Stimulated activated CD8-positive, alpha-beta memory T cell treated with anti-CD3 and anti-CD28 coated beads, Interleukin-7, amount 100 ng/mL, for 48 hours (primary cell): ENCODE measurements at places on chromosomes 16 and 17.

GRCh38 chr16:81817789-81818567 lies 38.9 kb downstream of the PLCG2 start:
- no peak for DNase-seq

DNA sequence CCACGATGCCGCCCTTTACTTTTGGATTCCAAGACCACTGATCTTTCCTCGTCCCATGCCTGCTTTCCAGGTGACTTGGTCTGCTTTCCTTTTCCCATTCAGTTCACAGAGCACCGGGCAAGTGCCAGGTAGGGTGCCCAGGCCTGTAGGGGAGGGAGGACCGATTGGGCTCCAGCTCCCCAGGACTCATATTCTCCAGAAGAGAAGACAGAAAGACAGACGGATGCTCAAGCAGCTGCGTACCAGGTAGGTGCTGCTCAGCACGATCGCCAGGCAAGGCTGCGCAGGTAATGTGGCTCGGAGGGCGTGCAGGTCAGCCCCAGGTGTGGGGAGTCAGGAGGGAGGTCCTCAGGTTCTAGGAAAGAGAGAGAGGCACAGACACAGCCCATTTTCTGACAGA lies 67.5 kb upstream of the ZNF423 start:
- no peak for DNase-seq

DNA sequence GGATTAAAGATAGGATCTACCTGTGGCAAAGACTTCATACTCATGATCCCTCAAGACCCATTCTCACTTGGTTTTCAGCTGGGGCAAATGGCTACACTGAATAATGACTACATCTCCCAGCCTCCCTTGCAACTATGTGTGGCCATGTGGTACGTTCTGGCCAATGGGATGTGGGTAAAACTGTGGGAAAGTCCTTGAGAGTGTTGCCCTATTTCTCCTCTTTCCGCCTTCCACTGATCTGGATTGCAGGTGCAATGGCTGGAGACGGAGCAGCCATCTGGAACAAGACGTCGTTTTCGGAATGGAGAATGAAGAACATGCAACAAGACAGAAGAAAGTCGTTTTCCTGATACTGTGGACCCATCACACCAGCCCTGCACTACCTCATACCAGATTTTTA lies 48.5 kb downstream of the HAPSTR1 start:
- no peak for DNase-seq

DNA sequence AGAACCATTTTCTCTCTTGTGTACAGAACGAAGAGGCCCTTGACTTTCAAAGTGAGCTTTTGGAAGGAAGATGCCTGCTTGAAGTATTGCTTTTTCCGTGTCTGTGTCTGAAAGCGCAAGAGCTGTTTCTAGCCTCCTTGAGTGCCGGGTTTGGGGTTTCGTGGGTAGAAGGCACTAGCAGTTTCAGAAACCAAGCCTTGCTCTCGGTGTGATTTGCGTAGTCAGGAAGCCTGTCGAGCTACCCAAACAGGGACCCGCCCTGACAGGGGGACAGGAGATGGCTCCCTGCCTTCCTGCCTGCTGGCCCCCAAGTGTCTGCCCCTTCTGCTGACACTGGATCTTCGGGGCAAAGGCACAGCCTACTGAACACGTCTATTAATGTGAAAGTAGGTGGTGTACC lies 322.0 kb downstream of the MAF start:
- DNase-seq, result peak; percentile 39

GRCh38 chr17:6439951-6440350 lies 4.3 kb upstream of the PIMREG start:
- DNase-seq, result no peak

GRCh38 chr16:54719624-54720023 lies 211.0 kb upstream of the IRX5 start:
- no peak for DNase-seq

DNA sequence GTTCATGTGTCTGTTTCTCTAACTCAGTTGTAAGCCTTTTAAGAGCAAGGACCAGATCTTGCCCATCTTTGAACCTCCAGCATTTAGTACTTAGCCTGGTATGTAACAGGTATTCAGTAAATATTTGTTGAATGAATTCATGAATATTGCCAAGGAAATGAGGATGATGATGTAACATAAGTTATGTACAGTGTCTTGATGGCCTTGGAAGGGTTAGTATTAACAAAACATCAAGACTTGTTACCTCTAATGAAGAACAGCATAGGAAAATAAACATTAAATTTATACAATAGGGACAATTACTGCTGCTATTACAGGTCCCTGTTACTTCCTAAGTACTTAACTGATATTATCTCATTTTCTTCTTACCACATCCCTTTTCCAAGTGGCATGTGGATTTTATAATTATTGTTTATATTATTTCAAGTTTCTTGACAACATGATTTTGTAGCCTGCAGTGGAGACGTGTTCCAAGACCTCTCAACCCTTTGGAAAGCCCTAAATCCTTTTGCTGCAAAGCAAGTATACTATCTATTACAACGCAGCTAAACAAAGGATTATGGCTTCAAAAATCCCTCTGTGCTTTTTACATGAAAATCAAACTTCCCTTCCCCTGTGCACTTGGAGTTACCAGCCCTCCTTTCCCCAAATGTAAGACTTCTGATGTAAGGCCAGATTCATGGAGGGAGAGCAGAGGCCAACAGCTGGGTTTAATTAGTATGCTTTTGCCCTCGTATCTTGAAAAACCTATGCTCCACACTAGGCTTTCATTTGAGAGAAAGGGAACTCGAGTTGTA lies 77.4 kb upstream of the SMIM36 start:
- DNase-seq, result no peak

- DNase-seq, result no peak
Measured at GRCh38 chr16:11412175-11412904, 67.1 kb downstream of the RMI2 start.

GRCh38 chr16:10031473-10031872 lies 150.8 kb downstream of the GRIN2A start:
- DNase-seq, result no peak

DNA sequence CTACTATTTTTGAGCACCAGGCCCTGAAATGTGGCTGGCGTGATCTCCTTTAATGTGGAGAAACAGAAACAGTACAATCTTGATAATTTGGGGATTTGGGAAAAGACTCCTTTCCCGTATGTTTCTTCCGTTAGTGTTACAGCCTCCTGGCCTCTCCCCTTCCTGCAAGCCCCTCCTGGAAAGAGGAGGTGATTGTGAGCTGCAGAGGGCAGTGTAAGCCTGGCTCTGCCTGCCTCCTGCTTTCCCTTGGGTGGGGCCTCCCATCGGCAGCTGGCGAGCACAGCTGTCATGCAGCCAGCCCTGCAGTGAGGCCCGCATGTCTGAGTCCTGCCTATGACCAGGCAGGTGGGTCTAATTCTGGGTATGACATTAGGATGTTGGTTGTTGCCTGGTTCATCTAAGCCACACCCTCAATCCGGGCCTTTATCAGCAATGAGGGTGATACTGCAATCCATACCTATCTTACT lies 48.7 kb upstream of the WSB1 start:
- DNase-seq, result peak; percentile 32

DNA sequence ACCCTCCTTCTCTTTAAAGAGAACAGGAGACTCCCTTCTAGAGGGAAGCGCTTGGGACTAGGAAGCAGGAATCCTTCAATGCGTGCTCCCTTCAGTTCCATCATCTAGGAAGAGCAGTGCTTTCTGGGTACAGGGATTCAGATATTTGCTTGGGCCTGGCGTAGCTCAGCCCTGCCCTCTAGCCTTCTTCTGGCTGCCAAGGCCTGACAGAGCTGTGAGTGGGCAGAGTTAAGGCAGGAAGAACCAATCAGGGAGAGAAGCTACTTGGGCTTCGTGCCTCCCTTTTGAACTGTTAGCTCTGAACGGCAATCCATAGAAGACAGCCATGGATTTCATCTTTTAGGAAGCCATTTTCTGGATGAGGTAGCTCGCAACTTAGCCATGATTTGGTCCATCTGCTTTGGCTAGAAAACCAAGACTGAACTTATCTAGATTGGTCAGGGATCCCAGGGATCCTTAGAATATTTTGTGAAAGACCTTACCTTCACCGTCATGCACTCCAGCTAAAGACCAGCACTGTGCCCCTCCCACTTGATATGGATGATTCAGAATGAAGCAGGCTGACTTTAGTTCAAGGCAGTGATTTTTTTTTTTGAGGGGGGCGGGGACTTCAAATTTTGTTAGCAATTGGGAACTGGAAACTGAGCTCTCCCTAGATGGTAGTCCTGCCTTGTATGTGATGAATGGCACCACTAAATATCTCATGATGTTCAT lies 2.5 kb upstream of the CORO6 start:
- no peak for DNase-seq

GRCh38 chr17:31074772-31075555 lies 19.8 kb upstream of the NF1 start:
- DNase-seq, result no peak

DNA sequence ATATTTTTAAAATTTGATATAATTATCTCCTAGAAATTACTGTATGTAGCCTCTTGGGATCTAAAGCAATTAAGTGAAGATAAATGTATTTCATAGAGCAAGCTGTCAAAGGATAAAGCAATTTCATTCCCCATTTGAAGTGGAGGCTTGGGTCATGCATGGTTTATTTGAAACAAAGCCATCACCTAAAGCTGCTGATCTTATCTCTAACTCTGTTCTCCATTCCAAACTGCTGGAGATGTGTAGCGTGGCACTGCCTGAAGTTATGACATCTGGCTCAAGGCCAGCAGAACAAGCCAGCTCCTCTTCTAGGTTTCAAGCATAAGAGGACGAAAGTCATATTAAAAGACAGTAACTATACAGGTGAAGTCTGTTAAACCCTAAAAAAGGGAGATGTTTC lies 83.9 kb downstream of the HIC1 start:
- no peak for DNase-seq

GRCh38 chr17:9644910-9645751 lies at the start of gene USP43:
Gene USP43 (plus strand): TSS chr17:9645517. CDS start chr17:9645633, 116 bp downstream.
- DNase-seq, result peak; percentile 39

DNA sequence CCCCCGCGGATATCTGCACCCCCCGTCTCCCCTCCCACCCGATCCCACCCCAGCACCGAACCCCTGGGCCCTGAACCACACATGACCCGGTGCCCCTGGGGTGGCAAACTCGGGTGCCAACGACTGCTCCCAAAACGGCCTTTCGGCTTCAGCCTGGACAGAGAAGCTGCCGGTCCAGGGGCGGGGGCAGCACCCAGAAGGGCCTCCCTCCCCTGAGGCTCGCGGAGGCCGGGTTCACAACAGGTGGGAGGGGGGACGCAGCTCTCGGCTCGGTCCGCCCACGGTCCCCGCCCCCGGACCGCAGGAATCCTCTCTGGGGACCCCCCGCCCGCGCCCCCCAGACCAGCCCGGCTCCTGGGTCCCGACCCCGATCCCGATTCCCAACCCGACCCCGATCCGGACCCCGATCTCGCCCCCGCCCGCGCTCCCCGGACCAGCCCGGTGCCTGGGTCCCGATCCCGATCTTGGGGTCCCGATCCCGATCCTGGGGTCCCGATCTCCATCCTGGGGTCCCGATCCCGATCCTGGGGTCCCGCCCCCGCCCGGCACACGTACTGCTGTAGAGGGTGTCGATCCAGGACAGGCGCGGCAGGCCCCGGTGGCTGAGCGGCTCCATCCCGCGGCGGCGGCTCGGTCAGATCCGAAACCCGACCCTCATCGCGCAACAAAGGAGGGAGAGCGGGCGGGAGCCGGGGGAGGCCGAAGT lies 516 bp downstream of the ABR start:
- DNase-seq, result no peak

DNA sequence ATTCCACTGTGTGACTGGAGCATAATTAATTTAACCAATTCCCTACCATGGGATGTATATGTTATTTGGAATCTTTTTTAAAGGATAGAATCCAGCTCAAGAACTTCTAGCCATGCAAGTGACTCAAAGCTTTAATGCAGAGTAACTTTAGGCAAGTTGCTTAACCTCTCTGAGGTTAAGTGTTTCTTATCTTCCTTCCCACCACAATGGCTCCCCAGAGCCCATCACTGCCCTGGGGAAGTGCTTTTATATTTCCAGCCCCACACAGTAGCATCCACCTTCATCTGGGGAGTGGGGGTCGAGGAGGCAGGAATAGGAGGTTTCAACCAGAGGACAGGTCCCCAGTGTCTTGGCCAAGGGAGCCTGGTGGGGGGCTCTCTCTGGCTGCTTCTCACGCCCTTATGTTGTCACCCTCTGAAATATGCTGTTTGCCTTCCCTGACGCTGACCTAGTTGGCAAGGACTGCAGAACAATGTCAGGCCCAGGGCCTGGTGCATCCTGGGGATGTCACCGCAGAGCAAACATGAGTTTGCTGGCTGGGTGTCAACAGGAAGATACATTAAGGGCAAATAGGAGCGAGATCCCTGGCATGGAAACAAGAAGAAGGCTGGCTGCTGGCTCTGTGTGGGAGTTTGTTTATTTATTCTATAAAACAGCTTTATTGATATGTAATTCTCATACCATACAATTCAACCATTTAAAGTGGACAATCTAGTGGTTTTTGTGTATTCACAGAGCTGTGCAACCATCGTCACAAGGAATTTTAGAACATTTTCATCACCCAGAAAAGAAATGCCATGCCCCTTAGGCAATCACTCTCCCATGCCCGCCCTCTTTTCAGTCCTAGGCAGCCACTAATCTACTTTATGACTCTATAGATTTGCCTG lies 46.6 kb upstream of the WSB1 start:
- no peak for DNase-seq

GRCh38 chr16:11448796-11449416 lies 103.6 kb downstream of the RMI2 start:
- DNase-seq, result no peak

DNA sequence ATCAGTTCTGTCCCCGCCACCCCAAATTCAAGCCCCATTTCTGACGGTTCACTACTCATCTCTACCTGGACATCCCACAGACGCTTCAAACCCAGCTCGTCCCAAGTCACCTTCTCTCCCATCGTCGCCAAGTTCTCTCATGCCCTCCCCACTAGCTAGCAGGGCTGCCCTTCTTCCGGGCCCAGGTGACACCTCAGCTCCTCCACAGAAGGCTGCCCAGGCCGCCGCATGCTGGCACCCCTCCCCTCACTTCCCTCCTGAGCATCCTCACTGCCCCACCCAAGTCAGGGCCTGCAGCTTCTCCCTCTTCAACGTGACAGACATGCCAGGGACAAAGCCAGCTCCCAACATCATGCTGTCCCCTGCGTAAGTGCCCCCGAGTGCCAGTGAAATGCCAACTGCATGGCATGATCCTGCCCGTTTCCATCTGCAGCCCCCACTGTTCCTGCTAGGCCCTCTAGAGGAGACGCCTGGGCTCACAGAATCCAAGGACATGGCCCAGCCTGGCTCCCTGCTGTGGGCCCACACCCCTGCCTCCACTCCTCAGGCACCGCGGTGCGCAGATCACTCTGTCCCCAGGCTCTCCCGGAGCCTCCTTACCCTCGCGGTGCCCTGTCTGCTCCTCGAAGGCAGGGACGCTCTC lies 5.9 kb downstream of the CYB561 start:
- DNase-seq, result no peak

GRCh38 chr16:50781043-50781442 lies 39.2 kb downstream of the CYLD start:
- no peak for DNase-seq

- no peak for DNase-seq
Measured at GRCh38 chr16:11408216-11408615, 63.0 kb downstream of the RMI2 start.
